ENCODE measurements at places on chromosomes 11 and 22.

DNA sequence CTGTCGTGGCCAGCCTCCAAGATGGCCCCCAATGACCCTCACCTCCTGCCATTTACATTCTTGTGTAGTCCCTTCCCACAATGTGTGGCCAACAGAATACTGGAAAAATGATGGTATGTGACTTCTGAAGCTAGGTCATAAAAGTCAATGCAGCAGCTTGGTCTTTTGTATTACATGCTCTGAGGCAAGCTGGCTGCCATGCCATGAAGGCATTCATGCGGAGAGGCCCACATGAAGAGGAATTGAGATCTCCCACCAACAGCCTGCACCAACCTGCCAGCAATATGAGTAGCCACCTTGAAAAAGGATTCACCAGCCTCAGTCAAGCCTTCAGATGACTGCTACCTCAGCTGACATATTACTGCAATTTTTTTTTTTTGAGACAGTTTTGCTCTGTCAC, 4.6 kb downstream of the MRTFA start:
- no peak for DNase-seq

DNA sequence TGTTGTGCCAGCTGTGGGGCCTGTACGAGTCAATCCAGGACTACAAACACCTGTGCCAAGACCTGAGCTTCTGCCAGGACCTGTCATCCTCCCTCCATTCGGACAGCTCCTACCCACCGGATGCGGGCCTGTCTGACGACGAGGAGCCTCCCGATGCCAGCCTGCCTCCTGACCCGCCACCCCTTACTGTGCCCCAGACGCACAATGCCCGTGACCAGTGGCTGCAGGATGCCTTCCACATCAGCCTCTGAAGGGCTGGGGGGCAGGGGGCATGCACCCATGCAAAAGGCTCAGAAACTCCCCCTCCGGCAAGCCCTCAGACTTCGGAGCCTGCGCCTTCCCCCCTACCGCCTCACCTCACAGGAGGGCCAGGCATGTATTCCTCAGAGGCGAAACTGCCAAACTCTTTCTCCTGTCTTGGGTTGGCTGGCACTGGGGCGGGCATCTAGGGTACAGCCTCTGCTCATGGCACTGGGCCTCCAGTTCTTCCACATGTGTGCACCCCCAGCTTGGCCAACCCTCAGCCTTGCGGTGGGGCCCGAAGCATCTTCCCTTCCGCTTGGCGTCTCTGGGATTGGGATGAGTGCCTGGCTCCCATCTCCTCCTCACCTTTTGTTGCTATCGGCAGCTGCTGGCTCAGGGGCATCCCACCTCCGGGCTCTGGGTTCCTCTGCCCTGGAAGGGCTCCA, 1.2 kb downstream of the FAM89B start:
- no peak for DNase-seq

- no peak for DNase-seq
Measured at GRCh38 chr11:117851106-117851505, 25.4 kb downstream of the FXYD6 start.

DNA sequence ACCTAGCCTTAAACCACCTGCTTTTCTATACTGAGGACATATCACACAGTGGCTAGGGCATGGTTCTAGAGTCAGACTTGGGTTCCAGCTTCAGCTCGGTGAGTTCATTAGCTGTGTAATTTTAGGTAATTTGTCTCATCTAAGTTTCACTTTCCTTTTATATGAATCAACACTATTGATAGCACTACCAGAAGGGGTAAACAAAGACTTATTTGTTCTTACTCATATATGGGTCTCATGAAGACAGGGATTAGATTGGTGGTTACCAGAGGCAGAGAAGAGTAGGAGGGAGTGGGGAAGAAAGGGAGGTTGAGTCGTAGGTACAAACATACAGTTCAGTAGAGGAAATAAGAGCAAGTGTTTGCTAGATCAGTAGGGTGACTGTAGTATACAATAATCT, 924.7 kb downstream of the OPCML start:
- no peak for DNase-seq

- DNase-seq = no peak
Measured at GRCh38 chr11:110948112-110948511, 235.9 kb upstream of the ARHGAP20 start.

- no peak for DNase-seq
Measured at GRCh38 chr11:24478718-24479117, 18.1 kb upstream of the LUZP2 start.

- DNase-seq = peak; percentile 64
Measured at GRCh38 chr11:63738720-63739360, 29.7 kb downstream of the ZFTA start.

DNA sequence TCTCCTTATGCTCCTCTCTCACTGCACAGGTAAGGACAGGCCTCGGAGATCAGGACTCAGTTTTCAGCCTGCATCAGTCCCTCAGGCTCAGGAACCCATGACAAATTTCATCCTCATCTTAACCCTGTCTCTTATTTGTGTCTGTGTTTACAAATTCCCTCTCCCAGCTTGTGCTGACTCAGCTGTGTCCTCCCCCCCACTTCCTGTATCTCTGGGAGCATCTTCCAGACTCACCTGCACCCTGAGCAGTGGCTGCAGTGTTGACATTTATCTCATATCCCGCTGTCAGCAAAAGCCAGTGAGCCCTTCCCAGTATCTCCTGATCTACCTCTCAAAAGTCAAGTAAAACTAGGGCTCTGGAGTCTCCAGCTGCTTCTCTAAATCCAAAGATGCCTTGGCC, 65.6 kb upstream of the VPREB1 start:
- no peak for DNase-seq

DNA sequence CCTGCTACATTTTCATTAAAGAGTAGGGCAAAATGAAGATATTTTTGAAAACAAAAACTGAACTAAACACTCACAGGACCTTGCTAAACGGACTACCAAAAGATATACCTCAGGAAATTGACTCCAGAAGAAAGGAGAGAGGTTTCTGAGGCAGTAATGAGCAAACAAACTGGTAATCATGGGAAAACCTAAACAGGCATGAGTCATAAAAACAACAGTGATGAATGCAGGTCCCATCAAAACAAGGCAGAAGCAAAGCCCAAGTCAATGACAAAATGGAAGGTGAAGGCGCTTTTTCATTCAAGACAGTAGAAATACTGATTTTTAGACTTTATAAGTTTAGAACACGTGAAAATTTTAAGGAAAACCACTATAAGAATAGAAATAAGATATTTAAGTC, 104.5 kb downstream of the EFCAB6 start:
- DNase-seq = no peak

- DNase-seq = no peak
Measured at GRCh38 chr22:25494774-25495173, 69.7 kb upstream of the GRK3 start.

- DNase-seq = peak; percentile 67
Measured at GRCh38 chr22:36331306-36331911, 56.4 kb downstream of the MYH9 start.

DNA sequence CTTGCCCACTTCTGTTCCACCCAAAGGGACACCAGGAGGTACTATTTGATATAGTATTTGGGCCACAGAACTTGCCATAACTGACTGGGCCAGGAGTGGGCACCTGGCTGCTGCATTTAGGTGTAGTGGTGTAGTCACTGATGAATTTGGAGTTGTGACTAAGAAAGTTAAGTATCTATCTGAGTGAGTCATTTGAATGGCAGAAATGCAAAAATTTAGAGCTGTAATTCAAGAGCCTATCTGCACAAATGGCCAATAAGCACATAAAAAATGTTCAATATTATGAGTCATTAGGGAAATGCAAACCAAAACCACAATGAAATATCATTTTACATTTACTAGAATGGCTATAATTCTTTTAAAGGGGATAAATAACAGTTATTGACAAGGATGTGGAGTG, 14.7 kb downstream of the GLYATL2 start:
- no peak for DNase-seq

- no peak for DNase-seq
Measured at GRCh38 chr11:61482513-61482912, 26.0 kb upstream of the LRRC10B start.

DNA sequence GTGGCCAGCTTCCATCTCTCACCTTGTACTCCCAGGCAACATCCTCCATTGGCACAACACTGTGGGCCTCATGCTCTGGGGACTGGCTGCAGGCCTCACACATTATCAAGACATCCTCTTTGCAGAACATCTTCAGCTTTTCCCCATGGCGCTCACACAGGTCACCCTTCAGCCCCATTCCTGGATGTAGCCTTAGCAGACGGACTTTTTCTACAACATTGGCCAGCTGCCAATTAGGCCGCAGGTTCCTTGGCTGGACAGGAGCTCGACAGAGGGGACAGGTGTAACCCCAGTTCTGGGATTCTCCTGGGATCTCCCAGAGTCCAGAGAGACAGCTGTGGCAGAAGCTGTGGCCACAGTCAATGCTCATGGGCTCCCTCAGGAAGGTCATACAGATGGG, 3.0 kb downstream of the TRIM68 start:
- DNase-seq = no peak

DNA sequence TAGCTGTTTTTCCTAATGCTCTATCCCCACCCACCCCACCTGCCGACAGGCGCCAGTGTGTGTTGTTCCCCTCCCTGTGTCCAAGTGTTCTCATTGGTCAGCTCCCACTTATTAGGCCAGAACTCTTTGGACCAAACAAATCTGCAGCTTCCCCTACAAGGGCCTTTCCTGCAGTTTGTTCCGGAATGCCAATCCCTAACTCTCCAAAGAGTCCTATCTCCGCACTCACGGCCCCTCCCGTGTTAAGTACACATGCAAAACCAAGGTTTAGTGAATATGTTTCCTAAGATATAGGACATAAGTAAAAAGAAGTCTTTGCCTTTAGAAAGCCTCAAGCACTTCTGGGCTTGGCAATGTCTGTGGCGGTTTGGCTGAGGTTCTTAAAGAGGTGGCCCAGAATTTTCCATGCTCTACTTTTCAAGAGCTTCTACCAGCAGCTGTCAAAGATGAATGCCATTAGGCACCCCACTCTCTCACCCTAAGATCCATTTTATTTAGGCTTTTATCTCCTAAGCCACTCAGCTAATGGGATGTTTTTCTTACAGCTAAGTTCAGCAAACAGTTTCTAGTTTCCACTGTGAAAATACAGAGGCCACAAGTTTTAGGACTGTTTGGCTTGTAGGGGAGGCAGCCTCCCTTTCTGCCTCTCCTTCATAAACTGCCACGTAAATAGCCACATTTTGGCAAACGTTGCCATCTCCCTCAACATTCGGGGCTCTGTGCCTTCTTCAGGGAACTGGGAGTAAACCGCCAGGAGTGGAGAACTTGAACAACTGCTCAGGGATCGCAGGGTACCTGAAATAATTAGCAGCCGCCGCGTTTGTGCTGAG, 1.6 kb downstream of the CD59 start:
- DNase-seq = no peak

GRCh38 chr11:72673284-72673942, 809 bp downstream of the PDE2A start:
- DNase-seq = no peak

DNA sequence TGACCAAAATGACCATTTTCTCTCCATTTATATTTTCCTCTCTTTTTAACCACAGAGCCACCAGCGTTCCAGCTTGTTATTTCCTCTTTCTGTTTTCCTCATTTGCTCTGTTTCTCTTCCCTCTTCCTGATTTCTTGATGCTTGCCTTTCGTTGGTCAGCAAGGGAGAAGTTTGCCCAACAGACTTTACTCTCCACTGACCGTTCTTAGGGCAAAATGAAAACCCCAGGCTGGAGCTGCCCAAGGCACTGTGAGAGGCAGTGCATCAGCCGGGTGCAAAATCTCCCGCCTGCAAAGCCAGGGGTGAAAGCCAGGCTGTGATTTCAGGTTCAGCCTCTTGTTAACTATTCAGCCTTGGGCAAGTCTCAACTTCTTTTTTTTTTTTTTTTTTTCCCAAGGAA, 26.1 kb upstream of the APLP2 start:
- no peak for DNase-seq

GRCh38 chr22:24367841-24368240, 59.6 kb upstream of the ADORA2A start:
- no peak for DNase-seq

GRCh38 chr11:133175103-133175502, 357.2 kb downstream of the OPCML start:
- DNase-seq = no peak

GRCh38 chr22:39972641-39973040, 12.4 kb downstream of the TMA7B start:
- DNase-seq = no peak

DNA sequence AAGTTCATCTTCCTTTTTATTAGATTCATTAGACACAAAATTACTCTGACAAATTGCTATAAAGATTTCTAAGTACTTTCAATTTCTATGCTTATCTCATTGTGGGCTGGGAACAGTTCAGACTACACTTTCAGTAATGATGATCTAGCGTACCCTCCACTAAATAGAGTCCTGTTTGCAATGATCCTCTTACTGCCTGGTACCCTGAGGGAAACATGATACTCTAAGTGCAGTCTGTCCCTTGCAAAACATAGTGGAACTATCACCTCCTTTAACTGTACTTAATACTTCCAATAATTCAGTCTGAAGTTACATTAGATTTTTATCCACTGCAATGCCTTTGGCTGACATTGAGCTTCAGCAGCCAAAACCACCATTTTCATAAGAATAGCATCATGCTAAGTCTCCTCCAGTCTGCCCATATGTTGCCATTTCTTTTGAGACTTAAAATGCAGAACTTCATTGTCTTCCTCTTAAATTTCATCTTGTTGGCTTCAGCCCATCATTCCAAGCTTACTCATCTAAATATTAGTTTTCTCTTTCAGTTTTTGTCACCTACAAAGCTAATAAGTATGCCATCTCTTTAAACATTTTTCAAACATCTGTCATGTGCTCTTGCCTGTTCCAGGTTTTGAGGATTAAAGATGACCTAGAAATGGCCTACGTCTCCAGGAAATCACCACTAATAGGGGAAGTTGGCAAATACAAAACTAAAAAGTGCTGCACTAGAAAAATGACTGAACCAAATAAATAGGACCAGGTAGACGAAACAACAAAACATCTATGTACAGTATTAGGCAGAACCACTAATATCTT, 55.5 kb downstream of the PAK1 start:
- DNase-seq = no peak

Measured in activated CD4-positive, alpha-beta T cell treated with anti-CD3 and anti-CD28 coated beads, Interleukin-2, amount 50 U/mL, for 4 hours (primary cell).